ENCODE measurements at places on chromosomes 6 and 20.

DNA sequence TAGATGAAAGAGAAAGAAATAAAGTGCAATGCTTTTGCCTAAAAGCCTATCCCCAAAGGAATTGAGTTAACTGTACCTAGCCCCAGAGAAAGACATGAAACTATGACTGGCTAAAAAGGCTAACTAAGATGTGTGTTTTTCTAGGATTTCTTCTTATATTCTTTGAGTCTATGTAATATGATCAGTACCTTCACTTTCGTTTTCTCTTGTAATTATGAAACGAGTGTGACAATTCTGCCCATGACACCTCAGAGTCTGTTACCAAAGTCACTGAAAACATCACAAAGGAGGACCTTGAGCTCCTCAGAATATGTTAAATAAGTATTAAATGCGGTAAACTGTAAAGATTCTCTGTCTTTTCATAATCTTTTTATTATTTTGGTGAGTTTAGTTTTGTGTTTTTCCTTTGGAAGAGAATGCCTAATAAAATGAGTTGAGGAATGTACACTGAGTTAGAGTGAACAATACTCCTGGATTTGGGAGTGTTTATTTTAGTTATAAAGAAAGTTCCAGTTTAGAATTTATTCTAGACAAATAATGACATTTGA, 141.3 kb downstream of the FUT9 start:
- no peak for DNase-seq

- DNase-seq, result no peak
Observed at GRCh38 chr20:54228841-54229240, 21.0 kb downstream of the PFDN4 start.

DNA sequence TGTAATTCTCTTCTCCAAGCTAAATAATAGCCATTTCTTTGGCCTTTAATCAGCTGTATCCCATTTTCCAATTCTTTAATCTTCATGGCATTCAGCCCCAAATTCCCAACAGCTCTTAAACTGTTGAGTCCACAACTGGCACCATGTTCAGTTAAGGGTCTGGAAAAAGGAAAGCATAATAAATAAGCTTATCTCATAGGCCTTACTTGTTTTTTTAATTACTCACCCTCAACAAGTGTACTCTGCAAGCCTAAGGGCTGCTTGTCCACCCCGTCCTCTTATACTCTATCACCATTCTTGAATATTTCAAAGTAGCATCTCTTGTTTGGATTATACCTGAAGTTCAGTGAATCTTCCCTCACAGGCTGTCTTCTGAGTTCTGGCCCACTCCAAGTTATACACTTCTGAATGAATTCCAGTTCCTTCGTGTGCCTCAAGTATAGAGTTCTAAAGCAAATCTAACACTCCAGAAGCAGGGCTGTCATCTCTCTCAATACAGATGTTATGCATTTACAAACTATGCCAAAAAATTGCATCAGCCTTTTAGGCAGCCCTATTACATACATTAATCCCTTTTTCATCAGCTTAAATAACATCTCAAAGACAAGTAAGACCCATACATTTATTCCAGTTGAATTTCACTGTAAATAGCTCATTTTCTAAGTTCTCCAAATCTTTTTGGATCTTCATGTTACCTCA, 98.7 kb downstream of the COL21A1 start:
- DNase-seq, result no peak

DNA sequence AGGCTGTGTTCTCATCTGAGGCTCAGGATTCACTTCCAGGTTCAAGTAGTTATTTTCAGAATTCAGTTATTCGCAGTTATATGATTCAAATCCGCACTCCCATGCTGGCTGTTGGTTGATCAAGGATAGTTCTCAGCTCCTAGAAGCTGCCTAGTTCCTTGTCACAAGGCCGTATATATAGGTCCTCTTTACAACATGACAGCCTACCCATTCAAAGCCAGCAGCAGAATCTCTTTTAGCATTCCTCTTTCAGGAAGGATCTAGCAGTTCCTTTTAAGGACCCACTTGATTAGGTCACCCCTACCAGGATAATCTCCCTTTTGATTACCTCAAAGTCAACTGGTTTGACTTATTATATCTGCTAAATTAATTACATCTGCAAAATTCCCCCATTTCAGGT, 23.8 kb upstream of the LAMP5 start:
- no peak for DNase-seq

DNA sequence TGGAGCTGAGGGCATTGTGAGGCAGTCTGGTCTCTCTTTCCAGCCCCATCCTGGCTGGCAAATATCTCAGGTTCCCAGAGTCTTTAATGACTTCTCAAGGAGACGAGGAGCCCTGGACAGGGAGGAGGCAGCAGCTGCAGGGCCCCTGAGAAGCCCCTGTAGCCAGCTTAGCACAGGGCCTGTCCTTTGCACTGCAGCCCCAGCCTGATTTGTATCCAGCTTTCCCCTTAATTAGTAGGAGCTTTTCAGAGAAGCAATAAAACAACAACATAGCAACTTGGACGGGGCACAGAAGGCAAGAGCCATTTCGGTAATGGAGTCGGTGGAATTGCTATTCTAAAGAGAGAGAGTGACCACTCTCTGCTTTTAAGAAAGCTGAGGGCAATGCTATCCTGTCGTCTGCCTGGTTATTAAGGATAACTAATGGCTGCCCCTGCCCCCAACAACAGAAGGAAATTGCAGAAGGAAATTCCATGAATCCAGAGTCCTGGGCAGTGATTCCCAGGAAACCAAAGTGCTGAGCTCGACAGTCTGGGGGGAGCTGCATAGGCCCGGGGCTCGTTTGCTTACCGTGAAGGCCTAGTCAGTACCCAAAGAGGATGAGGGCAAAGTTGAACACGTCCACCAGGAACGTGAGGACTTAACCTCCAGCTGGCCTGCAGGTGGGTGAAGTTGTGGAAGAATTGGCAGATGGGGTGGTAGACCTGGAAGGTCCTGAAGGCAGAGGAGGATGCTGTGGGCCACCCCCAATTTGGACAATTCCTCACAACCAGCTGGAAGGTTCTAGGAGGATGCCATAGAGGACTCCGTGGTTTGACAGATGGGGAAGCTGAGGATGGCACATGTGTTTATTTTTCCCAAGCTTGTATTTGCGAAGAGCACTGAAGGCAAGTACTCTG, 50.3 kb downstream of the NPEPL1 start:
- no peak for DNase-seq

GRCh38 chr6:129866688-129867087, 5.6 kb upstream of the TMEM244 start:
- DNase-seq, result no peak

GRCh38 chr6:157768304-157768703, 54.7 kb upstream of the SNX9 start:
- DNase-seq, result no peak

- DNase-seq, result no peak
Observed at GRCh38 chr6:73309535-73309784, 44.6 kb downstream of the DPPA5 start.

GRCh38 chr6:72149715-72150114, 263.4 kb downstream of the RIMS1 start:
- DNase-seq, result no peak

GRCh38 chr20:9262653-9263194, 193.8 kb downstream of the PLCB4 start:
- no peak for DNase-seq

DNA sequence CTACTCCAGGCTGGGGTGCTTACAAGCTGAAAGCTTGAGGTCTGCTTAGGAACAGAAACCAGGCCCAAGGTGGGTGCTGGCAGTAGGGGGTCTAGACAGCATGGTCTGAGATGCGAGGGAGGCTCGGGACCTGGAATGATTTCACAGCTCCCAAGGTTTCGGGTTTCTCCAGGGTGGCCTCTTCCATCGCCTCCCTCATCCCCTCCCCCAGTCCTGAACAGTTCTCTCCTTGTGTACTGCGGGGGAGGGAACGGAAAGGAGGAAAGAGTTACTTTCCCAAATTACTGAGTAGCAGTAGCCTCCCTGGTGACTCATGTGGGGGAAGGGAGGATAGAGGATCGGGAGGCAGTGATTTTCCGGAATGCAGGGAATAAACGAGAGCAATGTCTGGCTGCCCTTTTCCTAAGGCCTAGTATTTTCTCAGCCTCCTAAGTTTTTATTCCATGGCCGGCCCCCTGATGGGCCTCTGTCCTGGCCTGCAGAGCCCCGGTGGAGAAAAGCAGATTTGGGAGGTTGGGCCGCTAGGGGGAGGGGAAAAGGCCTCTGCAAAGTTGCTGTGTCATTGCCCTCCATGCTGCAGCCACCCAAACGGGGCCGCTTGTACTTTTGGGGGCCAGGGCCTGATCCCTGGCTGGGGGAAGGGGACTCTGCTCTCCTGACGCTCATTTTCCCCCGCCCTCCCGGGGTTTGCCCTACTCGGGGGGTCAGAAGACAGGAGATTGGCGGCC, 1.5 kb downstream of the BRD2 start:
- peak; percentile 40 for DNase-seq

- DNase-seq, result no peak
Observed at GRCh38 chr6:10429638-10430427, 15.0 kb upstream of the TFAP2A start.

- DNase-seq, result no peak
Observed at GRCh38 chr6:146410851-146411595, 132.6 kb upstream of the RAB32 start.

DNA sequence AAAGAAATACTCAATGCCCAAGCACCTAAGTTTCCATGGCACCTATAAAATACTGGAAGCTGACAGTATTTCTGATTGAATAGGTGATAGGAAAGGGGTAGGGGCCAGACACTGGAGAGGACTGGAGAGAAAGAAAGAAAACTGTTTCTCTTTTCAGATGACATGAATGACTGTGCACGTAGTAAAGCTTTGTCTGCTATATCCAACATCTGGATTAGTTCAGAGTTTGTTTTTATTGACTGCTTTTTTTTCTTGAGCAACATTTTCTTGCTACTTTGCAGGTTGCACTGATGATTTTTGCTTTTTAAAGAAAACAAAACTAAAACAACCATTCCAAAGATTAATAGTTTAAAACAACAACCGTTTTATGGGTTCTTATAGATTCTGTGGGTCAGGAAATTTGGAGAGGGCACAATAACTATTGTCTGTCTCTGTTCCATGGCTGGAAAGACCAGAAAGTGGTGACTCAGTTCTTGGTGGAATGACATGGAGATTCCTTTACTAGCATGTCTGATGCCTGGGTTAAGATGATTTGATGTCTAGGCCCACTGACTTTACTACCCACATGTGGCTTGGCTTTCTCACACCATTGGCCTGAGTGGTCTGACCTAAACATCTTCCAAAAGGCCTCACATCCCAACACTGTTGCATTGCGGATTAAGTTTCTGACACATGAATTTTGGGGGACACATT, 12.2 kb upstream of the LRP11 start:
- no peak for DNase-seq

- DNase-seq, result no peak
Observed at GRCh38 chr20:19828232-19828631, 70.2 kb downstream of the RIN2 start.

GRCh38 chr6:30515106-30515505, 25.8 kb downstream of the HLA-E start:
- DNase-seq, result no peak

DNA sequence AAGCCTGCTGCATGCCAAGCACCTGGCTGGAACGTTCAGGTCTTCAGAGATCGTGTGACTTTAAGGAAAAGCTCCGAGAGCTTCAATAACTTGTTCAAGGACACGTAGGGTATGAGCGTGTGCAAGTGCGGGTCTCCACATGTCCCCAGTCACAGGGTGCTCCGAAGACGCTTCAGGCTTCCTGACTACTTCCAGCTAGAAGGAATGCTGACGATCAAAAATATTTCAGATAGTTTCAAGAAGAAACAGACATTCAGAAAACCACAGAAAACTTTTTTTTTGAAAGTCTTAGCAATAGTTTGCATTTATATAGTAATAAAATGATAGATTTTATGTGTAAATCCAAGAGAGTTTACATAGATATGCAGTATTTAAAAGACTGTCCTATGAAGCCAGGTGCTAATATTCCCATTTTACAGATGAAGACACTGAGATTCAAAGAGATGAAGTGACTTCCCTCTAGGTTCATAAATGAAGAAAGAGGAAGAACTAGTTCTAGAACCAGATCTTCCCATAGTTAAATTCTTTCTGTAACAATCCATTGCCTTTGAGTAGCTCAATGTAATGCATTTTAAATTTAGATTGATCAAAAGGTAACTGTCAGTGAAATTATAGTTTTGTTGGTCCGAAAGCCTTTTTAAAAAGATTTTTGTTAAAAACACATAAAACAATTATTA, 247.6 kb downstream of the MYLK4 start:
- no peak for DNase-seq

- no peak for DNase-seq
Observed at GRCh38 chr20:11296951-11297350, 620.7 kb upstream of the BTBD3 start.

DNA sequence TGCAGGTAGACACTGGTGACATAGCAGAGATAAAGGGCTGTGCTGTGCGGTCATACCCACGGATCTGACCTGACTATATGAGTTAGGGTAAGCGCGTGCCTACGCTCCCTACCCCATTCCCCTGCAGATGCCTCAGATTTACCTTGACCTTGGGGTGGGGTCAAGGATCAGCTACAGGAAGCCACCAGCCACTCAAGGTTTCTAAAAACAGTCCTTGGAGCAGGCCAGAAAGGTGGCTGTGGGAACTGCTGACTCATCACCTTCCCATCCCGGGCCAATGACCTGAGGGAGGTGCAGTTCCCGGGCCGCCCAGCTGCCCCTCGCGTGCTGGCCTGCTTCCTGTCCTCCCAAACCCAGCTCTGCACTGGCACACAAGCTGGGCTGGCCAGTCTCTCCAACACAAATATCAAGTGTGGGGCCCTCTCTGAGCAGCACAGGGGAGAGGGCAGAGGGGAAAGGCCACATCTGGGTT, 23.0 kb downstream of the KCNK5 start:
- DNase-seq, result no peak

DNA sequence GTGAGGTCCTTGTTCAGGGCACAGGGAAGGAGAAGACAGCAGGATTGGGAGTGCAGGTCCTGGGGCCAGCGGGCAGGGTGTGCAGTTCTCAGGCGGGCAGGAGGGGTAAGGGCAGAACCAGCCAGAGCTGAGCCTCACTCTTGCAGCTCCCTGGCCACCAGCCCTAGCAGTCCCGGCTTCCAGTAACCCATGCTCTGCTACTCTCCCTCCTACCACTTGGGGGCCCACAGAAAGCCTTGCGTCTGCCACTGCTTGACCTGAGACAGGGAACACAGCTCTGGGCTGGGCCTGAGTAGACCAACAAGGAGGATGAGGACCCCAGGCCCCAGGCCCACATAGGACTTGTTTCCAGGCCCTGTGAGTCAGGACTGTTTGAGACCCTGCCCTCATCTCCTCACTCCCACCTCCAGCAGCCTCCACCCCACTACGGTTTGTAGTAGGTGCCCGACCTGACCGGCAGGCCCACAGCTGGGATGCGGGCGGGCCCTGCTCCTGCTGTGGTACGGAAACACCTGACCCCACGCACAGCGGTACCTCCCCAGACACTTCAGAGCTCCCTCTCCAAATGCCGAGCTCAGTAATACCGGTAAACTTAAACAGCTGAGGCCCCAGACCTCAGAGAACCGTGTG, 39.2 kb downstream of the KCNK5 start:
- no peak for DNase-seq

DNA sequence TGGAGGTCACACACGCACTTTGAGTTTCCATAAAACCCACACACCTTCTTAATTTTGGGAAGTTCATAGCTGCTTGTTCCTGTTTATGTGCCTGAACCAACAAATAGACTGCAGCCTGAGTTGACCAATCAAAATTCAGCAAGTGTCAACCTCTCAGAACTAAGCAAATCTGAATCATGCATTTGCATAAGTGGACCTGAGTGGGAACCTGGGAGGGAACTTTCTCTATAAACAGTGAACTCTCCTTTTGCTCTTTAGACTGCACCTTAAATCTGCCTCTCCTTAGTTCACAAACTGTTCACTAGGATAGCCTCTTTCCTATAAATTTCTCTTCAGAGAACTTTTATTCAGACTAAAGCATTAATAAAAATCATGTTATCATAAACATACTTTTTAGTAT, 37.9 kb downstream of the SLC17A1 start:
- no peak for DNase-seq

Measured in activated CD4-positive, CD25-positive, alpha-beta regulatory T cell (primary cell).